ENCODE measurements at places on chromosomes 1 and 21.

DNA sequence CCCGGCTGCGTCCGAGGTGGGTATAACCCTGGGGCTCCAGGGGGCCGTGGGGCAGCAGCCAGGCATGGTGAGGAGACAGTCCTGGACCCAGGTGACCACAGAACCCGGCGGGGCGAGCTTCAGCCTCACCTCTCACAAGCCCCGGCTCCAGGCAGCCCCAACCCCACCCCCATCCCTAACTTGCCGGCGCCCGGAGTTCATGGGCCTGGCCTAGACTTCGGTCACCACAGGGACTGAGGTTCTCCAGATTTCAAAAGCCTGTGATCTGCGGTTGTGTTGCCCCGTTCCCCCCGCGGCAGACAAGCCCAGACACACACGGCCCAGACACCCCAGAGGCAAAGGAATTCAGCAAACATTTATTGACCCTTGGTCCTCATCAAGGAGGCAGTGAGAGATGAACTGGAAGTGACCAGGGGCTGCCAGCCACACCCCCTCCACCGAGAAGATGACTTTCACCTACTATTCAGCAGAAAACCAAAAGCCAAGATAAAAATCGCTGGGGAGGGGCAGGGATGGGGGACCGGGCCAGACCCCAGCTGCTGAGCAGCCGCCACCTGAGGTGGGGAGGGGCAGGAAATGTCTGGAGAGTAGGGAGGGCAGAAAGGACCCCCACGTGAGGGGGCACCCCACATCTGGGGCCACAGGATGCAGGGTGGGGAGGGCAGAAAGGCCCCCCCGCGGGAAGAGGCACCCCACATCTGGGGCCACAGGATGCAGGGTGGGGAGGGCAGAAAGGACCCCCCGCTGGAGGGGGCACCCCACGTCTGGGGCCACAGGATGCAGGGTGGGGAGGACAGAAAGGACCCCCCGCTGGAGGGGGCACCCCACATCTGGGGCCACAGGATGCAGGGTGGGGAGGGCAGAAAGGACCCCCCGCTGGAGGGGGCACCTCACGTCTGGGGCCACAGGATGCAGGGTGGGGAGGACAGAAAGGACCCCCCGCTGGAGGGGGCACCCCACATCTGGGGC lies 3.9 kb downstream of the HES4 start:
- no peak for DNase-seq

- DNase-seq: no peak
Observed at GRCh38 chr21:43294194-43294902, 125.5 kb downstream of the CRYAA start.

GRCh38 chr21:42364304-42364865 lies 1.9 kb downstream of the TFF1 start:
- DNase-seq: no peak

GRCh38 chr1:201085902-201086735 lies 26.1 kb downstream of the CACNA1S start:
- DNase-seq: no peak

- no peak for DNase-seq
Observed at GRCh38 chr21:26850116-26850643, 5.0 kb upstream of the ADAMTS1 start.

DNA sequence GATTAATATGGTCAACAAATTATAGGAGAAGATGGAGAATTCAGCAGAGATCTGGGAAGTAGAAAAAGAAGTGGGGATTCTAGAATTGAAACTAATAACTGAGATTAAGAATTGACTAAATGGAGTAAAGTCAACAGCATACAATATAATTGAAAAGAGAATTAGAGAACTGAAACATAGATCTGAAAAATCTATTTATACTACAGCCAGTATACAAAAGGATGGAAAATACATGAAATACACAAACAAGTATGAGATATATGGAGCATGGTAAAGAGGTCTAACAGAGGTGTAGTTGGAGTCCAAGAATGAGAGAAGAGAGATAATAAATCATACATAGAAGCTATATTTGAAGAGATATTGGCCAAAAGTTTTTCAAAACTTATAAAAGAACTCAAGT lies 235.2 kb downstream of the FGGY start:
- DNase-seq: no peak

GRCh38 chr1:228394571-228395394 lies 11.9 kb downstream of the TRIM11 start:
- no peak for DNase-seq

- no peak for DNase-seq
Observed at GRCh38 chr1:1455366-1455884, 5.9 kb downstream of the ATAD3C start.

GRCh38 chr1:109256971-109257681 lies 7.8 kb downstream of the CELSR2 start:
- no peak for DNase-seq

DNA sequence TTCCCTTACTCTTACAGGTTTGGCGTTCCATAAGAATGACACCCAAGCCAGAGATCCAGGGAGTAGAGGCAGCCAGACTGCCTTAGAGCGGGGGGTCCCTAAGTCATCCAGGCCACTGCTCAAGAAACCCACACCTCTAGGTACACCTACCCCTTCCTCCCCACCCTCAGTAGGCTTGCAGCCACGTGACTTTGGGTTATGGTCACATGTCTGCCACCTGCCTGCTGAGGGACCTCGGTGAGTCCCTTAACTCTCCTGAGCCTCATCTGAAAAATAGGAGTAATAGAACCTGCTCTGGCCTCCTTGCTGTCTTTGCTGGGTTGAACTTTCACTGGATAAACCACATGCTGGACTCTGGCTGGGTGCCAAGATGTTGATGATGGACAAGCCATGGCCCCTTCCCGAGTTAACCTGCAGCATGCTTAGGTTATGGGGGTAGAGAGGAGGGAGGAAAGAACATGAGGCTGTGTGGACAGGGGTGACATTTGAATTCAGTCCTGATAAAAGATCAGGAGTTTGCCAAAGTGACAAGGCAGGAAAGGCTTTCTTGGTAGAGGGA lies 4.5 kb downstream of the RPS6KA1 start:
- DNase-seq: no peak

DNA sequence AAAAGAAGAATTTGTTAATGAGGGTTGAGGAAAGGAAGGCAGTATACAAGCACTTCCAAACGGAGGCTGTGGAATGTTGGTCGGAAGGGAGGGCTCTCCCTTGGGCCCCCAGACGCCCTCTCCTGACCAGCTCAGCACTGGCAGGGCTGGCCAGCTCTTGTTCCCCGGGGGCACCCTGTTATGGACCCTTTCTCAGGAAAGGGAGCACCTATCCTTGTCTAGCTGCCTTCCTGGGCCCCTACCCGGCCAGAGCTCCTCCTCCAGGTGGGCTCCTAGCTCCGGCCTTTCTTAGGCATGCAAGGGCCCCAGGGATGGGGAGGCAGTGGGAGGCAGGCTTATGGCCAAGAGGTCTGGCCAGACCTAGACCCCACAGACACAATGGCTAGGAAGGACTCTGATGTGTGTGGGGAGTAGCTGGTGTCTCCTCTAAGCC lies 926 bp downstream of the BLACAT1 start:
- no peak for DNase-seq

- DNase-seq: no peak
Observed at GRCh38 chr1:192158181-192158580, at the start of gene RGS18. Gene RGS18, plus strand, starts transcription at chr1:192158462. Its CDS starts 176 bp downstream, at chr1:192158638.

DNA sequence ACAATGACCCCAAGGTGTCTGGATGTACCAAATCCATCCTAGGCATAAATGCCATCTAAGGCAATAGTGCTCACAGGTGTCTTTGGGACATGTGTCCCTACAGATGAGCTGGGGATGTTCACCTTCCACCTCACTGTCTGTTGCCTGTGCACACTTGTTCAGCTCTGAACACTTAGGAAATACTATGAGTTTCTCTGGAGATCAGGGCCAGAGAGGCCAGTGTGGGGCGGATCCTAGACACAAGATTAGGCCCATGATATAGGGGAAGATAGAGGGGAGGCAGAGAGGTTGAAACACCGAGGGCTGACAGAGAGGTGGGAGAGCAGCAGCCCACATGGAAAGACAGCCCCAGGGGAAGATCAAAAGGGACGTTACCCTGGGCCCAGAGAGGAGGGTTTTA lies 25.6 kb downstream of the C1orf116 start:
- DNase-seq: no peak

Measured in foreskin melanocyte (primary cell).